ENCODE measurements at places on chromosomes 13 and 19.

GRCh38 chr13:78410847-78411246 is 192.5 kb downstream of the POU4F1 start:
- DNase-seq, result no peak

DNA sequence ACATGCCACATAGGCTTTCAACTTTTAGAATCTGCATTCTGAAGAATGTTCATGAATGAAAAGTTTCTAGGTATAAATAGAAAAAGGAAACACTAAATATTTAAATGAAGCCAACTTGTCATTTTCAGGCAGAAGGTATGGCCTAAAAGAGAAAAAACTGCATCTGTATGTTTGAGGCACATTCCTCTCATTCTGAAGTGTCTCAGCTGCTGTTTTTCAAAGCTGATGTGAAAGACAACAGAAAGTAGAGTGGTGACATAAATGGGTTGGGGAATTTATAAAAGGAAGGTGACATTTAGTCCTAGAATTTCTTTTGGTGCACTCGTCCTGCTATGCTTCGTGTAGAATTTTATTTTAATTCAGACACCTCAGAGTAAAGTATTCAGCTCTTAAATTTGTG is 539.6 kb upstream of the SLITRK5 start:
- no peak for DNase-seq

- no peak for DNase-seq
These were observed 397.8 kb downstream of the SLITRK5 start for GRCh38 chr13:88068975-88069374.

DNA sequence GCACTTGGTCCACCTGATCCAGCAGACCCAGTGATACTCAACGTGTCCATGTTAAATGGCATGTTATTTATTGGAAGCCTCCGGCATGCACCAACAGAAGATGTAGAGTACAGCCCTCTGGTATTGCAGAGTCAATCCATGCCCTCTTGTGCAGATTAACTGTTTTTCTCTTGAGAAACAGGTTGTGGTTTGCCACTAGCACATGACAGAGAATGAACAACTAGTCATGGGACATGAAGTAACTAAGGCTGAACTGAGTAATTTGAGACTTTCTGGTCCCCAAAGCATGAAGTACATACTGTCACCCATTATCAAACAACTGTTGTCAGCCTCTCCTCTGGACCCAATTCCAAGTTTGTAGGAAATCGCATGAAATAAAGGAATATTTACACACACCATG is 3.2 kb downstream of the ZNF562 start:
- no peak for DNase-seq

DNA sequence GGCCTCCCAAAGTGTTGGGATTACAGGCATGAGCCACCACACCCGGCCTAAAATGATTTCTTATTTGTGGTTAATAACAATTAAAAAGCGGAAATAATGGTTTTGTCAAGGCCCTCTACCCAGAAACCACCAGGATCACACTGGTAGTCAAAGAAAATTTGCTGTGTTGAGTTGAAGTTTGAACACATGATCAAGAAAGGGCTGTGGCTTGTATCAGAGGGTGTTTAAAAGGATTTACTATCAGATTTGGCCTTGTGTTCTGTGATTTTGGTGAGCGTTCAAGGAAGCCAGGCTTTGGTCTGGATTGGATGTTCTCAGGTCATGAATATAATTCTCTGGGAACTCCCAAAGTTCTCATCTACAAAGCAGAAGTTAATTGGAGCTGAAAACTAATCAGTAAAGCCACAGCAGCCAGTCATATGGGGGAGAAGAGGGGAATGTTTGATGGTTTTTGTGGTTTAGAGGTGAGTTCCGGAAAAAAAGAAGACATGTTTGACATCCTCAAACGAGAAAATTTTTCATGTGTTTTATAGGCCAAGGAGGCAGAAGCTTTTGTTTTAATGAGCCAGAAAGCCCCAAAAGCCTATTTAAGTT is 10.6 kb upstream of the ZNF556 start:
- no peak for DNase-seq

- no peak for DNase-seq
These were observed 129.4 kb downstream of the PCDH20 start for GRCh38 chr13:61286148-61286745.

GRCh38 chr19:18833849-18834643 is 2.3 kb downstream of the UPF1 start:
- no peak for DNase-seq

DNA sequence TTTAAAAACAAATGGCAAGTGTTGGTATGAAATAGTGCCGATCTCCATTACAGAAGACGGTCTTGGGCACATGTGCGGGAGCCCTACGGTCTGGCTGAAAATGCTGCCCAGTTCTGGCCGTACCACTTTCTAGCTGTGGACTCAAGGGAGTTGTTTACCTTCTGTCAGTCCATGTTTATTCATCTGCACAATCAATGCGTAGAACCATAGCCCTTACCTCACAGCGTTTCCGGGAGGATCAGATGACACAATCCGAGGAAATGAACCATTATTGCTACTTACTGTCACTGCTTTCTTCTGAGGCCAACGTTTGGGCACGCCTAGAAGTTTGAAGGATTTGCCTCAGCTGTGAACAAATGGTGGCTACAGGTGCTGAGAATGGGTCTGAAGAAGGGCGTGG is 31.2 kb downstream of the GADD45B start:
- no peak for DNase-seq

- no peak for DNase-seq
These were observed 32.7 kb upstream of the NFIC start for GRCh38 chr19:3333662-3334061.

DNA sequence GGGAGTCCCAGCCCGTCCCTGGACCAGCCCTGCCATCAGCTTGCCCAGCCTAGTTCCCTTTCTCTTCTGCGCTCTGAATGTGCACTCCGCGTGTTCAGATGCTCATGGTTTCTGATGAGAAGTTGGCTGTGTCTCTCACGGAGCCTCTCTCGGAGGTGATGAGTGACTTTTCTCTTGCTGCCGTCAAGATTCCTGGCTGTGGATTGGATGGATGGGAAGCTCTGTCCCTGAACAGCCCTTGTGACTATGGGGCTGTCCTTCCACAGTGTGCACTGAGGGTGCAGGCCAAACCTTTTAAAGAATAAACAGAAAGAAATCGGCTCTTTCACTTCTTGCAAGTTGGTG is 24.4 kb downstream of the WTIP start:
- DNase-seq, result no peak

DNA sequence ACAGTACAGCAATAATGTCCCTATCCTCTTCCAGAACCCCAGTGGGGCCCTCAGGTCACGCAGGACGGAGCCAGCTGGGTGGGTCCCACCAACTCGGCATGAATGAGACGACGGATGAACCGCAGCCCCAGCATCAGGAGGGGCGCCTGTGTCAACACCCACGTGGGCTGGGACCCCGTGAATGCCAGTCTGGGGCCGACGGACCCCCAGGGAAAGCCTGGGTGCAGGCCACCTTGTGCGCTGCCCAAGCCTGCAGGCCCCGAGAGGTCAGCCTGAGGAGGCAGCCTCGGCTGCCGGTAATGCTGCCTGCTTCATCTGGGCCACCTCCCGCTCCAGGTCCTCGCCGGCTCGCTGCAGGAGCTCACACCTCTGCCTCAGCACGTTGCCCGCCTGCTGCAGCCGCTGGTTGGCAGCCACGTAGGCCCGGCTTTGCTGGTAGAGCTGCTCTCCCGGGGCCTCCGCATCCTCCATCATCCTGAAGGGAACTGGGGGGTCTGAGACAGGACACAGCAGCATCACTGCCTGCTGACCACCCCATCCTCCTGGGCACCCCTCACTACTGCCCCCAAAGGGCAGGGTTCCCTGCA is 4.2 kb downstream of the C19orf25 start:
- DNase-seq, result no peak

GRCh38 chr13:46296115-46296822 is 84.5 kb downstream of the LRRC63 start:
- no peak for DNase-seq

GRCh38 chr13:113907635-113908617 is 44.0 kb upstream of the GAS6 start:
- DNase-seq, result no peak

DNA sequence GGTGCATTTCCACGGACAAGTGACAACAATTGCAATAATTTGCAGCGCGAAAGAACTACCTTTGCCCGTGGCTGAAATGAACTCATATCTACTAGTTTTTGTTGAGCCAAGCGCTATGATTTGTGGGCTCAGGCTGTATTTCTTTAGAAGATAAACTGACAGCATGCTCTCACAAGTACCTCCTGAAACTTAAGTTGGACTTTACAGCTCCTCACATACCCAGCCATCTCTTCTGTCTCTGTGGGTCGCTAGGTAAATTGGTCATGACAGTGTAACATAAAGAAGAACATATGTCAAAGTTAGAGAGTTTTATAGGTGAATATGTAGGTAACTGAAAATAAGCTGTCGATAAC is 839 bp downstream of the COG6 start:
- DNase-seq, result no peak

DNA sequence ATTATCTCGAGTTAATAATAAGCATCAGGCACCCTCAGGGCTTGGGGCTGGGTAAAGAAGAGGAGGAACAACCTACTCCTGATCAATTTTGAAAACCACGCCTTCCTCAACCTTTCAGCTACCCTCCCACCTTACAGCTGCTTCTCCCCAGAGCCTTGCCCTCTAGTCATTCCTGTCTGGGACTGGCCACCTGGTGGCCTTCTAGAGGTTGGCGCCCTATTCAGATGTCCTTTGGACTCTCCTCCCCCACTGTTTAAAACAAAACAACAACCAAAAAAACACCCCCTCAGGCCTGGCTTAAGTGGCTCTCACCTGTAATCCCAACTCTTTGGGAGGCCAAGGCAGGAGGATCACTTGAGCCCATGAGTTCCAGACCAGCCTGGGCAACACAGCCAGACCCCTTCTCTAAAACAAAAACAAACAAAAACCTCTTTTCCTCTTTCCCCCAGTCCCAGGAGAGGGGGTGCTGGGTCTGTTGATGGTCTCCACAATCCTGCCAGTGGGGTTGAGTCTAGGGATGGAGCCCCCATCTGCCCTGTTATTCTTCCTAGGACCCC is 62.3 kb downstream of the CCDC70 start:
- DNase-seq, result no peak

GRCh38 chr19:6663236-6664201 is 6.4 kb downstream of the TNFSF14 start:
- DNase-seq, result no peak

DNA sequence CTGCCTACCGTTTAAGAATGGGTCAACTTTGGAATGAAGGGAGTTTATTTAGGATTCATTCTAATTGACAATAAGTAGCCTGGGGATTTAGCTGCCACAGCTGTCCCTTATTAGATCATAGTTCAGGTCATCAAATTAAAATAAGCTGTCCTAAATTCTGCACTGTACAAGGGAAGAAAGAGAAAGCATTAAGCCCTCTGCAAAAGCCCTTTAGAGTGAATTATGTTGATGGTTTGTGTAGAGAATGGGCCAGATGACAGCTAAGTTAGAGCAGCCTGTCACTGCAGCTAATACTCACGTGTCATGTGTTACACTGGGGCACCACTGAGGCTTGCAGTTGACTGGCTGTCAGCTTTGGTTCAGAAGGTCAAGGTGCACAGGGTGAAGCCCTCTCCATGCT is 737.1 kb upstream of the SLC10A2 start:
- DNase-seq, result no peak

DNA sequence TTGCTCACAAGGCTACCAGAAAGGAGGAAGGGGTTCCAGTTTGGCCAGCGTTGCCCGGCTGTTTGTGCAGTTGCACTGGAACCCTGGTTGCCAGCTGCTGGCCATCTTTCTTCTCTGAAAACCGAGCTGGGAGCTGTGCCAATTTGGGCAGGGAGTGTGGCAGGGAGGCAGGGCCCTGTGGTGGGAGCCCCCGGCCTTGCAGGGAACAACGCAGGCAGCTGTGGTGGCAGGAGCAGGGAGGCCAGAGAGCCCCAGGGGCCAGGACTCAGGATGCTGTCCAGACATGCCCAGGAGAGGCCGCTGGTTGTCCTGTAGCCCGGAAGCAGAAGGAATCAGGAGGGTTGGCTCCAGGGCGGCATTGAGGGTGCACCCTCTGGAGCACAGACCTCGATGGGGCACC is 4.8 kb downstream of the KMT5C start:
- no peak for DNase-seq

DNA sequence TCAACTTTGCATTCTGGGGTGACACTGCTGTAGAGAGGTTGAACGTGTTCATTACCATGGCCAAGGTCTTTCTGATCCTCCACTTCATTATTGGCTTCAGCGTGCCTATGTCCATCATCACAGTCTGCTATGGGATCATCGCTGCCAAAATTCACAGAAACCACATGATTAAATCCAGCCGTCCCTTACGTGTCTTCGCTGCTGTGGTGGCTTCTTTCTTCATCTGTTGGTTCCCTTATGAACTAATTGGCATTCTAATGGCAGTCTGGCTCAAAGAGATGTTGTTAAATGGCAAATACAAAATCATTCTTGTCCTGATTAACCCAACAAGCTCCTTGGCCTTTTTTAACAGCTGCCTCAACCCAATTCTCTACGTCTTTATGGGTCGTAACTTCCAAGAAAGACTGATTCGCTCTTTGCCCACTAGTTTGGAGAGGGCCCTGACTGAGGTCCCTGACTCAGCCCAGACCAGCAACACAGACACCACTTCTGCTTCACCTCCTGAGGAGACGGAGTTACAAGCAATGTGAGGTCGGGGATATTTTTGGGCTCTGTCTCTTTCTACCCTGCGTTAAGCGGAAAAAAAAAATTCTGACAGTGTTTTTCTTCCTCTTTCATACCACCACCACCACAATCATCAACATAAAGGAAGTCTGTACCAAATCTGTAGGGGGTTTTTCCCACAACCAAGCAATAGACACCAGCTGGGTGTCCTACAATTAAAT is 29.5 kb downstream of the FPR3 start:
- peak; percentile 5 for DNase-seq

DNA sequence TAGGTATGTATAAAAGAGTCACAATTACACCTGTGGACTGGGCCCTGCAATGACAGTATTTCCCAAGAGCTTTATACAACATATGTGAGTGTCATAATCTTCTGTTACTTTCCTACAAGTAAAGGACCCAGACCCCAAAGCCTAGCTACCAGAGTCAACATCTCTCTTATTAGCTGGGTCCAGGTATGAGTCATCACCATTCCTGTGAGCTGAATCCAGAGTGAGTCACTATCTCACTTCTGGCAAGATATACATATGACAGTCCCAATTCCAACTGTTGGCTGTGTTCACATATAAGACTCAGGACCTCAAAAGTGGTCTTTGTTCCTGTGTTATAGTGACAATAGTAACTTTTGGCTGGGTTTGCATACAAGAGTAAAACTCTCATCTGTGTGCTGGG is 46.7 kb downstream of the ZNF729 start:
- DNase-seq, result no peak

- no peak for DNase-seq
These were observed 547.3 kb upstream of the MIR17HG start for GRCh38 chr13:90800082-90800746.

- DNase-seq, result no peak
These were observed 180.1 kb downstream of the POSTN start for GRCh38 chr13:37418490-37418889.

GRCh38 chr13:113349050-113349449 is 14.9 kb downstream of the GRTP1 start:
- DNase-seq, result no peak
